ENCODE measurements at places on chromosomes 5 and 9.
A peak's percentile ranks its signal among the peaks of the same experiment; 100 is the strongest.

DNA sequence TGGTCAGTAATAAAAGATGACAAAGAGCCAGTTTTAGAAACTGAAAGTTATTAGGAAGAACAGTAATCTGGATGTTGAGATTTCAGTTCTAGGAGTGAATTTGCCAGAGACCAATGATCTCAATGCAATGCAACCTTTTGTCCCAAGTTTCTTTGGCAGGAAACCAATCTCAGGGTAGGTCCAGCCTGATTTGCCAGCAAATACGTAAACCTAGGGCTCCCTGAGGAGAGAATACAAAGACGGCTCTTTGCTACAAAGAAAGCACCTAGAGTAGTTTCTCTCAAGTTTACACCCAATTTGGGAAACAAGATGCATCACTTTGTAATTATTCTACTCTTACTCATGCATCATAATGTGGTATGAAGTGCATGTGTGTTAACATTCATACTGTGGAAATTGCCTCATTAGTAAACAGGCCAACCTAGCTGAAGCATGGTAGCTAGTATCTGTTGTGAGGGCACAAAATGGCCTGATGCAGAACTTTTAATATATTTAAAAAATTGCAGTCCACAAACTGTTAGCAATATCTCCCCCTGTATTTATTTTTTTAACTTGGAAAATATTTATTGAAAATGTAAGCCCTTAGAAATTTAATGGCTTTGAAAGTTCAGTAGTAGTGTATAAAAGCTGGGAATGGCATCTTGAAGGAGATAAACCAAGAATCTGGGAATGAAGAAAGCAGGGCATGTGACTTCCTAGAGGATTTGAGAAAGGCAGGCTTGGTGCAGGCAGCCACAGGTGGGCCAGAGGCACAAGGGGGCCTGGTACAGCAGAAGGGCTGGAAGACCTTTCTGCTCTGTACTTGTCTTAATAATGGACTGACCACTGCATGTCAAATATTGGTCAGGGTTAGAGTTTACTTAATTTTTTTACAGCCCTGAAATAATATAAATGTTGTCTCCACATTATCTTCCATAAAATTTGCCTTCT is 59.5 kb downstream of the MAST4 start:
- peak; percentile 4 for DNase-seq

GRCh38 chr5:135447298-135447929 is at the start of gene DCANP1:
TSS of gene DCANP1 (minus strand) at chr5:135447348. CDS start at chr5:135447108, 240 bp downstream.
- DNase-seq, result no peak

DNA sequence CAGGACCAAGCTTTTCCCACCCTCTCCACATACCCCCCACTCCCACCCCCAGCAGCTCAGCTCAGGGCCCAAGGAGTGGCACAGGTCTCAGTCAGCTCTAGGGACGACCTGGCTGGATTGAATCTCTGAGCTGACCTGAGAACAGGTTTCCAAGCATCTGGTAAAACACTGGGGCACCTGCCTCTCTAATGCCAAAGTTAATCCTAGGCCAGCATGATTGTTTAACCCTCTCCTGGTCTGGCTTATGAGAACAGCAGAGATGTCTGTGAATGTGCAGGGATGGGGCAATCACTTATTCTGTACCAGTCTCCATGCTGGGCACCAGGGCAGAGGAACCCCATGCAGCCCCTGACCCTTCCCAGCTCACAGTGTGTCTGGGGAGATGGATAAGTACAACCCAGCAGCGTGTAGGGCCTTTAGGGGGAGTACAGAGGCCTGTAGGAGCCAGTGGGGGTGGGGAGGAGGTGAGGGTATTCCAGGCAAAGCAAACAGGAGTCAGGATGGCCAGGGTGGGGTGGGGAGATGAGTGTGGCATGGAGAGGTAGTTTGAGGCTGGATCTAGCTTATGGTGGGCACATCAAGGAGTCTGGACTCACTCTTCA is 678 bp upstream of the KIF12 start:
- no peak for DNase-seq

DNA sequence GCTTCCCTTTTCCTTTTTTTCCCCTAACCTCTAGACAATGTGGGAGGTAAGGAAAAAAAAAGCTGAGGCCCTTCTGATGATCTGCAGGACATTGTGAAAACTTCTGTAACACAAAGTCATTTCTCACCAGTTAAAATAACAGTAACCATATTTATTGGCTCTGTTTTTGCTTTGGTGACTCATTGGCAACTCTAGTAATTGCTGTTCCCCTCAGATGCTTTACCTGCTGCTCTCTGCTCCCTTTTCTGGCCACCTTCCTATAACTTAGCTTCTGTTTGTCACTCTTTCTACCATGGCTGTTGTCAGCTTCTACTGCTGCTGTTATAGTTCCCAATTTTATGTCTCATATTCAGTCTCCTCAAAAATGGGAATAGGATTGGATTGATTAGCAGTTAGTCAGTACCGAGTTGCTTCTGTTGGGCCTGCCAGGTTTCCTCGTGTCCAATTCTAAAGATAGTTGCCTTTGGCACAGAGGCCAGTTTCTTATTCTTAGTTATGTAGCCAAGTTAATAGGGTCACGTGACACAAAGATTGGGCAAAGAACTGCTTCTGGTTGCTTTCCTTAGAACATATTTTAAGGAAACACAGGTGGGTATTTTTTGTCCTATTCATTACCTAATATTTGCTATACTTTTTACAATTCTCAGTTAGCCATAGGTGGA is 16.8 kb downstream of the SCAMP1 start:
- DNase-seq, result no peak

- peak; percentile 96 for DNase-seq
Observed at GRCh38 chr5:92552206-92553160, 1028.5 kb downstream of the NR2F1-AS1 start.

DNA sequence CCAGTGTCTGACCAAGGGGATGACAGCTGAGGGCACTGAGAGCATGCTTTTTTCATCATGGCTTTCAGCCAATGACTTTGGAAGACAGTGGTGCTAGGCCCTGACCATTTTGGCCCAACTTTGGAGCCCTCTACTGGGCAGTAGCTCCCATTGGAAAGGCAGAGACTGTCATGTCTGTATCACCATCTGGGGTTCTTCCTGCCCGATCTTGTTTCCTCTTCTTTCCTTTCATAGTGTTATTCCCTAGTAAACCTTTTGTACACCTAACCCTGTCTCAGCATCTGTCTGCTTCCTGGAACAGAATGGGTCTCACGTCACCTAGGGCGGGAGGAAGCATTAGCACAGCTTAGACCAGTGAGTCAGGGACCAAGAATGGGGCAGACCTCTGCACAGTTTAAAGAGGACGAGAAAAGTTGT is 97.4 kb upstream of the MAST4 start:
- DNase-seq, result peak; percentile 8

DNA sequence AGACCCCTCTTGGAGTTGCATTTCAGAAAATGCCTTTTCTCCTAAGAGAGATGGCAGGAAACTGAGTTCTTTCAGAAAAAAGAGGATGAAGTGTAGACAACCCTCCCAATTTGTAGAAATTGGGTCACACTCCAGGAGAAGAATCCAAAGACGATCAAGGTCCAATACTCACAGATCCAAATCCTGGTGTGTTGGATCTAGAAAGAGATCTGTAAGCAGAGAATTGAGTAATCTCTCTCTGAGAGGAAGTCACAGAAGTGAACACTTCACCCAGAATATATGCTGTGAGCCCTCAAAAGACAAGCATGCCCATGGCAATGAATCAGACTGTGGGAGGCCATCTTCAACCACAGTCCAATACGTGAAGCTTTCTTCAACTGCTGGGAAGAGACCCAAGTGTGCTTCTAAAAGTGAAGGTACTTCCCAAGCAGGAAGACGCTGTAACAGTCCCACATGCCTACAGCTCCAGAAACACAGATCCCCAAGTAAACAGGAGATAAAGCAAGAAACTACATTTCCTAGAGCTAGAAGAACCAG is 182.7 kb downstream of the SMC2 start:
- peak; percentile 76 for DNase-seq

DNA sequence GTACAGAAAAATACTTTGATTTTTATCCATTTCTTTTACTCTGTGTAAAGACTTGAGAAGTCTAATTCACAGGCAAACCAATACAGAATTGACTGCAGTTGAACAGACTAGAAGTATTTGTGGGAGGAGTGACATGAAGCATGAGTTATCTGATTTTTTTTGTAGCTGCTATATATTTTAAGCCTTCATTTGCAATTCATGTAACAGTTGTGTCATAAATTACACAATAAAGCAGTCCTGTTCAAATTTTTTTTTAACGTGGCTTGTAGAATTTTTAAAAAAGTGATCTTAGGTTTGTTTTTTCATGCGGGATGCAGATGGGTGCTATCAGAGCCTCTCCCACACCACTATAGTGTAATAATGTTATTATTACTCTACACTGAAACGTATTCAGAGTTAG is 2.9 kb upstream of the MAML1 start:
- no peak for DNase-seq

GRCh38 chr9:137579259-137579604 is 507 bp upstream of the DPH7 start:
- no peak for DNase-seq

GRCh38 chr9:13278368-13279246 is 885 bp downstream of the MPDZ start:
- DNase-seq, result peak; percentile 87

- no peak for DNase-seq
Observed at GRCh38 chr5:103465891-103466290, 96.7 kb downstream of the NUDT12 start.

DNA sequence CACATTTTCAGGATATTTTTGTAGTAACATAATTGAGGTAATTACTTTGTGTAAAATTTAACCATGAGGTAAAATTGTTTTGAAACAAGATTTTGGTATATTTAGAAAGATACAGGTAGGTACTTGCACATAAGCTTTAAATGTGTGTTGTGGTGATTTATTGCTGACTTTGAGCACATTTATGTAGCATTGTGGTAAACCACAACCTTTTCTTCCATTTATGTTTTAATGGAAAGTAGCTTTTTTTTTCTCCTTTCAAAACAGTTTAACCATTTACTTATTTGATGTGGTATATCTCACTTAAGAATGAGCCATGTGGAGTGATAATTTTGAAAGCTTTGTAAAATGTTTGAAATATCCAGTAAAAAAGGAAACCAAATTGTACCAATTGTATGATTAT is 35.6 kb downstream of the FCHO2 start:
- DNase-seq, result no peak

DNA sequence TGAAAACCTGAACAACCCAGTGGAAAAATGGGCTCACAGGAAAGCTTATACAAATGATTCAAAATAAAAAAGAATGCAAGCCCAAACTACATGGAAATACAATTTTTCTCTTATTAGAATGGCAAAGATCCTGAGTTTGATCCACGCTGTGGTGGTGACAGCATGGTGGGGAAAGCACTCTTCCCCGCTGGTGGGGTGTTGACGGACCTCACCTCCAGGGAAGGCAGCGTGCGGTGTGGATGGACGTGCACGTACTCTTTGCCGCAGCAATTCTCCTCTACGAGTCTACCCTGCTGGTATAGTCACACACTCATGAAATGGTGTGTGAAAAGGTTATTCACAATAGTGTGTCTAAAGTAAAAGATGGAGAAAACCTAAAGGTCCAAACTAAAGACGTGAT is 5.9 kb upstream of the ZFP62 start:
- no peak for DNase-seq

- no peak for DNase-seq
Observed at GRCh38 chr5:112221128-112221527, 197.9 kb downstream of the EPB41L4A start.

DNA sequence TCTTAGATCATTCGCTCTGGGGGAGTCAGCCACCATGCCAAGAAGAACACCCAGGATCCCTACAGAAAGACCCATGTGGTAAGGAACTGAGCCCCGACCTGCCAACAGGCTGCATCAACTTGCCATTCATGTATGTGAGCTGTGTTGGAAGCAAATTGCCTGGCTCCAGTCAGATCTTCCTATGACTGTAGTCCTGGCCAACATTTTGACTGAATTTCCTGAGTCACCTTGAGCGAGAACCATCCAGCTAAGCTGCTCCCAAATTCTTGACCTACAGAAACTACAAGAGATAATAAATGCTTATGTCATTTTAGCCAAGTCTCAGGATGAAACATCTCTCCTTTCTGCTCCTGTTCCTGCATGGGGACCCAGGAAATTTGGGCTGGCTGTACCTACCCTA is 40.0 kb upstream of the SLC44A1 start:
- no peak for DNase-seq

DNA sequence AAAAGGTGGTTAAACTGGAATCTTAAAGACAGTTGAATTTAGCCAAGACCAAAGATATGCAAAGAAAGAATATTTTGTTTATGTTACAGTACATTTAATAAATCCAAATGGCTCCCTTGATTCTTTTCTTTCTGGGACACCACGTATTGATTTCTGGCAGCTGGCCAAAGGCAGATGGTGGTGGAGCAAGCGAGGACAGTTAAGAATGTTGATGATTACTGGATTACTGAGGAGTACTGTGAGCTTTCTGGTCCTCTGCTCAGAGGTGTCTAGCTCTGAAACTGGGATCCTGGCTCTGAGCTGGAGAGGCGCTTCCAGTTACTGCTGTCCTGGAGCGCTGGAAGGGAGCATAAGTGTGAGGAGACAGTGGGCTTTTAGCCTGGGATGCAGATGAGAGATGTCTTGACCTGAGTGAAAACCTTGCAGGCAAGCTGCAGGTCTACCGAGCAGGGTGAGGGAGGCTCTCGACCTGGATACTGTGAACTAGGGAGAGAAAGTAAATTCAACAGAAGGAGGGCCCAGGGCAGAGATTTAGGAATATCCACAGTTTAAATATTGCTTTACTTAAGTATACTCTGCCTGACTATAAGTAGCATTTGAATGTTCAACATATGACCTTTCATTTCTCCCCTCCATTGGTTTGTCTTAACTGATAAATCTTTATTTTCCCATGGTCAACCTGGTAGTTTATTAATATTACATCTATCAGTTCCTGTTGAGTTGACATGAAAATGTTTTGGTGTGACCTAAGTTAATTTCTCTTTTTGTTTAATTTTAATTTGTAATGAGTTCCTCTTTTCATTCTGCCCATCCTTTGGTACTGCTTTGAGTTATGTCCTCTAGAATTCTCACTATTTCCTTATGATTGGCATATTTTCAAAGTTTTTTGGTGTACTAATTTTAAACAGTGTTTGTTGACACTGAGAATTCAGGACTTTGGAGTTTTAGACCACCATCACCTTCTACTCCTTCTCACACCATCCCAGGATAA is 3.7 kb downstream of the SYK start:
- DNase-seq, result no peak

- peak; percentile 81 for DNase-seq
Observed at GRCh38 chr5:134527156-134527960, 1.9 kb downstream of the JADE2 start.

DNA sequence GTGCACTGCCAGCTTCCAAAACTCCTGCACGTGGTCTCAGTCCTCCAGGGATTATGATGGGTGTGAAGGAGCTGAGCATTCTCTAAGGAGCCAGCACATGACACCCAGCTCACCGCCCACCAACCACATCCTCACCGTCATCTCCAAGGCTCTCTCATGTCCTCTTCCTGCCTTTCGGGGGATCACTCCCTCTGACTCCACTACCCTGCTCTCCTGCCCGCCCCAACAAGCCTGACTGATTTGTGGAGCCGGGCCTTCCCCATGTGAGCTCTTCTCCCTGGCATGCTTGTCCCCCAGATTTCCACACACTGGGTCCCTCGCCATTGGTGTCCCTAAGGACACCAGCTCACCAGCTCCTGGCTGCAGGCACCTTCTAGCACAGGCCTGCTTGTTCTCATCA is 1.9 kb downstream of the ABO start:
- no peak for DNase-seq
